ENCODE measurements at places on chromosomes 6 and 20.

- no peak for DNase-seq
Observed at GRCh38 chr6:12504325-12504966, 212.1 kb upstream of the PHACTR1 start.

GRCh38 chr6:3350252-3350796, 91.6 kb downstream of the PSMG4 start:
- DNase-seq: no peak

- no peak for DNase-seq
Observed at GRCh38 chr6:157531169-157531985, 150.4 kb downstream of the ZDHHC14 start.

DNA sequence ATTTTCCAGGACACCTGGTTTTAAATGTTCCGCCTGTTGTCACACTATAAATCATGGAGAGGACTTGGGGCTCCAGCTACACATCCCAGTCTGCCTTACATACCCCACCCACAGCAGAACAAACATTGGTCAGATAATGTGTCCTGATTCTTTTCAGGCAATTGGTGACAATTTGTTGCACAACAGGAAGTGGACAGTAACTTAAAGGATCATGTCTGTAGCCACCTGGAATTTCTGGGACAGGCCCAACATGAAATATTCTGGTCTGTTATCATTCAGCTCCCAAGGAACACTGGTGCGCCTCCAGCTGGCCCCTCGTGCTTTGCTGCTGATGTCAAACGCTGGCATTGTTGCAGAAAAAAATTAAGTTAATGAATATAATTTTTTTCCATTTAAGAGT, 117.2 kb downstream of the SOBP start:
- no peak for DNase-seq

DNA sequence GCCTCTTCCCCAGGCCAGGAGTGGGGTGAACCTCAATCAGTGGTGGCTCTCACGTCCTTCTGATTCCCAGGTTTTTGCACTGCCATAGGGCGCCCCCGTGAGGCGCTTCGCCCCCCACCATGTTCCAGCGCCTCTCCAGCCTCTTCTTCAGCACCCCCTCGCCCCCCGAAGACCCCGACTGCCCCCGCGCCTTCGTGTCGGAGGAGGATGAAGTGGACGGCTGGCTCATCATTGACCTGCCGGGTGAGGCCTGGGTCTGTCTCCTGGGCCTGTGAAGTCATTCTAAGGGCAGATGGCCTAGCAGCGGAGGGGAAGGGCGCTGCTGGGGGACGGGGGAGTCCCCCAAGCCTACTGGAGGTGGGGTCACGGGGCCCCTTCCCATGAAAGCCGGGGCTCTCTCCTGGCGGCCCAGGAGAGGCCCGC, 4.5 kb downstream of the TP53INP2 start:
- peak; percentile 76 for DNase-seq

- peak; percentile 16 for DNase-seq
Observed at GRCh38 chr6:87104667-87105066, 9.8 kb upstream of the CGA start.

- no peak for DNase-seq
Observed at GRCh38 chr6:58113960-58114359, 796.5 kb downstream of the PRIM2 start.

- DNase-seq: no peak
Observed at GRCh38 chr20:25686081-25687067, 10.3 kb downstream of the ZNF337 start.

DNA sequence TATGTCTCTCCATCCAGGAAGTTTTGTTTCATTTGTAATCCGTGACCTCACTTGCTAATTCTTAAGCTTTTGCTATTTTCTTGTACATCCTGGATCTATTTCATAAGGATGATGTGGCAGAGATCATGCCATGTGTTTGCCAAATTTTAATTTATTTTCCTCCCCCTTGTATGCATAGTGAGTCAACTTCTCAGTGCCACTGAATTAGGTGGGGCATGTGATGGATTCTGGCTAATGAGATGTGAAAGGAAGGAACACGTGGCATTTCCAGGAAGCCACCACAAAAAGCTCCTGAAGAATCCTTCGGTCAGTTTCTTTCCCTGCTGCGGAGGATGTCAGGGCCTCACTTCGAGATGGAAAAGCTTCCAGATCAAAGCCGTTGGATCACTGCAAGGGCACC, 86.2 kb upstream of the PRL start:
- DNase-seq: no peak
